Activated CD4-positive, CD25-positive, alpha-beta regulatory T cell (primary cell): ENCODE measurements at places on chromosomes 1 and 21.

DNA sequence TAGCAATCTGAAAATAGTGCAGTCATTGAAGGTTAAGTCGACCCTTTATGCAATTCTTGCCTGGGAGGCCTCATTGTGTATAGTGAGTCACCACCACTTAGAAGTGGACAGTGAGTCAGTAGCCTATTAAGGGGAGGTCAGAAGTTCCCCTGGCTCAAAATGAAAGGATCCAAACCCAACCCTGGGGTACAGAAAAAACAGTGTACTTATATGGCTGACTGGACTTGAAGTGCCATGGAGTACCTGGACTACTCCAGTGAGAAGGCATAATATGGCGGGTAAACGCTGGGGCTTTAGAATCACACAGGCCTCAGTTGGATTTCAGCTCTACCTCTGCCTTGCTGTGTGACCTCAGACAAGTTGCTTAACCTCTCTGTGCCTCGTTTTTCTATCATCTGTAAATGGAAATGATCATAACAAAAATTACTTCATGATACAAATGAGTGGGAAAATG, 2.2 kb upstream of the BCL9 start:
- no peak for DNase-seq

DNA sequence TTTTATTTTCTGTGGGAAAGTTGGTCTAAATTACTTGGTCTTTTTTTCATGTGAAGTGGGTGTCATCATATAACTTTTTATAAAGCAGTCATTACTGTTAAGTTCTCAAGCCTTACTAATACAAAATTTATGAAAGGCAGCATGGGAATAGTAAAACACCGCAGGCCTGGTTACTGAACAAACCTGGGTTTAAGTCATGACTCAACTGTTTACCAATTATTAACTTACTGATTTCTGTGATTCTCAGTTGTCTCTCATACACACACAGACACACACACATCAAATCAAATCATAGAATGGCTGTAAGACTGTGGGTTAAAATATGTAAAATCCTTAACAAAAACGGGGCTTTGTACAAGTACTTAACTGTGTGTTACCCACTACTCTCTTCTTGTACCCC, 14.6 kb downstream of the MAEL start:
- no peak for DNase-seq

- DNase-seq = no peak
These were observed 92.6 kb downstream of the PCBP3 start for GRCh38 chr21:45736042-45736689.

- DNase-seq = no peak
These were observed 9.8 kb downstream of the SH3GLB1 start for GRCh38 chr1:86714159-86714558.

DNA sequence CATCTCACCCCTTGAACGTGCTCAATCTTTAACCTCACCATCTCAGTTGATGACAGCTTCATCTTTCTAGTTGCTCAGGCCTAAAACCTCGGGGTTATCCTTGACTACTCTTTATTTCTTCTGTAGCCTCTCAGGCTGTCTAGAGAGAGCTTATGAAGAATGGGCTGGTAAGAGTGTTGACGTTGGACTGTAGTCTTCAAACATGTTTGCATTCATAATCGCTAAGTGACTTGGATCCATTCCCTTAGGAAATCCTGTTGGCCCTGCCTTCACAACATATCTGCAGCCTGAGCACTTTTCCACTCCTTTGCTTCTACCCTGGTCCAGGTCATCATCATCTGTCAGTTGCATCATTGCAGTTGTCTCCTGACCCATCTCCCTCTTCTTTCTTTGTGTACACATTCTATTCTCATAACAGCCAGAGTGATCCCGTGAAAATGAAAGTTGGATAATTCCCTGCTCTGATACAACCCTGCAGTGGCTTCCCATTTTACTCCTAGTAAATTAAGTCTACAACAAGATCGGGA, 10.5 kb downstream of the UCK2 start:
- no peak for DNase-seq

DNA sequence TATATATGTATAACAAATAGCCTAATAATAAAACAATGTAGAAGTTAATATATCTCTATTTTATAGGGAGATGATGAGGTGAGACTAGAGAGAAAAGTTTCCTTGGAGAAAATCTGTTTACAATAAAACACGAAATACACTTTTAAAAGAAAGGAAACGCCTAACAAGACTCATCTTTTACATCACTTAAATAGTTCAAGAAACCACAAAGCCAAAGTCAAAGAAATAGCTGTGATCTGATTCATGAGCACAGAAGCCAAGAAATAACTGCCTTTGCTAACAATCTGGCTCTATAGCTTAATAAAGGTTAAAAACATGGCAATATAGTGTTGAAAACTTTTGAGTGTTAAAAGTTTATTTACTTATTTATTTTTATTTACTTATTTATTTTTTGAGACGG, 61.5 kb downstream of the TOR3A start:
- DNase-seq = no peak

DNA sequence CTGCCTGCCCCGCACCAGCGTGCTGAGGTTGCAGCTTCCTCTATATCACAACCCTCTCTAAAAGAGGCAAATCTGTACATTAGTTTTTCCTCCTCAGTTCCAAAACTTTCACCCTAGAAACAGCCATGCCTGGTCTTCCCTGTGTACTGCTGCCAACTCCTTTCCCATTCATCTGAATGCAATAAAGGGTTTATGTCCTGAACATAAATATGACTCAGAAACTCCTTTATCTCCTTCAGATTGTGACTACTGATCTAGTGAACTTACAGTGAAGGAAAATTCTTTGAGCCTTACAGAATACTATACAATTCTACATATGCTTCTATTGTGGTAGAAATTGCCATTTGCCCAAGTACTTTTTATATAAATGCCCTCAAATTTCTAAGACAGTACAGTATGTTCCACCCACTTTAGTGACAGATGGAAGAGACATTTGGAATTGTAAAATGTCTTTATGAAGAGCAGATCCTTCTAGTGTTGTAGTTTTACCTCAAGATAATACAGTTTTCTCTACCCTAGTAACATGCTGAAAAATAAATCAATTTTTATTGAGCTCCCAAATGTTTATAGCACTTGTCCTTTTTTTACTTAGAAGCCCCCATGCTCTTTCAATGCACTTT, 345.1 kb upstream of the SNX7 start:
- no peak for DNase-seq

DNA sequence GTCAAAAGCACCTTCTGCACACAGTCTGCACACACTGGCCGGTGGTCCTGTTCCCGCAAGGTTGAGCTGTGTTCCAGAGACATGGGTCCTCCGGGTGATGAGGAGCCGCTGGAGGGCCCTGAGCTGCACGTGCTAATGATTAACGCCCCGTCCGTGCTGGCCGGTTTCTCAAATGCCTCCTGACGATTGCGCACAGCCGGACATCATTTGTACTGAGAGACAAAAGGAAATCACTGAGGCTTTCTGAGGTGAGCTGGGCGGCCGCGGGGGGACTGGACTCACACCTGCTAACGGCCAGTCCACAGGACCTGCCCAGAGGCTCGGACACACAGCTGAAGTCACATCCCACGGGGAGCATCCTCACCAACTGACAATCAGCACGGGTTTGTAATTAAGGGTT, 29.2 kb downstream of the POFUT2 start:
- no peak for DNase-seq

DNA sequence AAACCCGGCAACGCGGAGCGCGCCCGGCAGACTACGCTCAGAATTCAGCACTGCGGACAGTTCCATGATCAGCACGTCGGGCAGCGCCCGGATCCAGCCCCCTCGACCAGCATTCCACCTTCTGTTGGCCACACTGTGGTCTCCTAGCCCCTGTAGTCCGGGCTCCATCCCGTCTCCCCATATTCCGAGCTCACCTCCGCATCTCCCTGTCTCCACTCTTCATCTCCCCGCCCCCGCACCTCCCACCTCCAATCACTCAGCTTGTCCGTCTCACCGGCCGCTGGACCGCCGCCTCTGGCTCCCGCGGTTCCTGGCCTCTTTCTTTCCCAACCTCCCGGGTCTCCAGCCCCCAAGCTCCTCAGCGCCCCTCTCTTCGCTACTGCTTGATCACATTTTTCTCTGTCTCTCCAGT, 500 bp downstream of the EPHA10 start:
- no peak for DNase-seq

DNA sequence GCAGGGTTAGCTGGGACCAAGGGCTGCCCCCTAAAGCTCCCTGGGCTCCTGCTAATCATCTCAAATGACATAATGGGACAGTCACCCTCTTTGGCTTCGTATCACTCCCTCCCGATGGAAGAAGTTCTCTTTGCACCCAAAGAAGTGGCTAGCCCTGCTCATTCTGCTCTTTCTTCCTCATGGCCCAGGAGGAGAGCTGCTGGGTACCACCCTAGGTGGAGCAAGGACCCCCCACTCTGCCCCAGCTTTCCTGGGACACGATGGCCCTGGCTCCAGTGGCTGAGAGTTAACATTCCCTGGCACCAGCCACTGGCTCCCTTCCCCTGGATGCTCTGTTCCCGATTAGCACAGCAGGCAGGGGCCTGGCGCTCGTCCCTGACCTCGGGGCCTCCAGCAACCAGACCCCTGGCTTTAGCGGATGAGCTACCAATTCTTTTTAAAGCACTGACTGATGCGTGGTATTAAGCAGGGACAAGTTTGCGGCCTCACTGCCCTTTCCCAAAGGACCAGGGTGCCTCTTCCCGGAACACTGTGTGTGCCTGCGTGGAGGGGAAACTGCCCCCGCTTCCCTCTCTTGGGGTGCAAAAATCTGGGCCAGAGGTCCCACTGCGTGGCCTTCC, 1.2 kb downstream of the MYOM3 start:
- DNase-seq = no peak

DNA sequence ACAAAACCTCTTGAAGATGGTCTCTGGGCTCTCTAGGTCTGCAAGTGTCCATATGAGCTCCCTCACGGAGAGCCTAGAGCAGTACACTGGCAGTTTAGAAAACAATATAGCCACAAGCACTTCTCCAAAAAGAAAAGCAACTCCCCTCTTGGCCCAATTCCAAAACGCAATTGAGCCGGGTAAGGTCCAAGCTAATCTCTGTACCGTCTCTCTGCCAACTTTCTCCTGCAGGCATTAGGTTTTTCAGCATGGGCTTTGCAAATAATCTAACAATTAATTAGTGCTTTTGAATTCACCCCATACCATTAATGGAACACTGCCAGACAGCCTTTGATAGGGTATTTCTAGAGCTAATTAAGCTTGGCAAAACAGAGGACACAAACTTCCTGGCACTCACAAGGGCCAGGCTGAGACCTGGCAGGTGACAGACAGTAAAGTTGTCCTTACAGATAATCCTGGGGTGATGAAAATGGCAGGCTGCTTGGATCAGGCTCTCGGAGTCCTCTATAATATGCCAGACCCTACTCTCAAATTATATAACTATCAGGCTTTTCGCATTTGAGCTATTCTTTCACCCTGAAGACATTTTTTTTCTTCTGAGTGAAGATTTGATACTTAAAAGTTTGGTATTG, 39.8 kb downstream of the TGFBR3 start:
- DNase-seq = no peak

GRCh38 chr1:10679496-10680220, 116.8 kb downstream of the CASZ1 start:
- DNase-seq = no peak

- DNase-seq = no peak
These were observed 1.7 kb upstream of the HRNR start for GRCh38 chr1:152225678-152226077.

GRCh38 chr1:7745783-7746182, 25.3 kb upstream of the VAMP3 start:
- no peak for DNase-seq

DNA sequence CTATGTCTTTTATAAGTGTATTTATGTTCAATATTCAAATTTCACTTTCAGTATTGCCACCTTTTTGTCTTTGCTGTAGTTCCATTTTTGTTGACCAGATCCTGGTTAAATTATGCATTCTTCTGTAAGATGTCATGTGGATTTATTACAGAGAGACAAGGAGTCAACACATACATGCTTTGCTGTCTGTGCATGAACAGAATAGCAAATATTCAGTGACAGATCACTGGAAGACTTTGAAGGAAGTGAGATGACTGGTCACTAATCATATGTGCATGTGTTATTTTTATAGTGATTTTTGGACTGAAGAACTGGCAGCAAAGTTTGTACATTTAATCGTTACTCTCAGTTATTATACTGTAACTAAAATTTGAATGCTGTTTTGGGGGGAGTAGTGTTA, 117.2 kb downstream of the PLPPR5 start:
- DNase-seq = no peak

DNA sequence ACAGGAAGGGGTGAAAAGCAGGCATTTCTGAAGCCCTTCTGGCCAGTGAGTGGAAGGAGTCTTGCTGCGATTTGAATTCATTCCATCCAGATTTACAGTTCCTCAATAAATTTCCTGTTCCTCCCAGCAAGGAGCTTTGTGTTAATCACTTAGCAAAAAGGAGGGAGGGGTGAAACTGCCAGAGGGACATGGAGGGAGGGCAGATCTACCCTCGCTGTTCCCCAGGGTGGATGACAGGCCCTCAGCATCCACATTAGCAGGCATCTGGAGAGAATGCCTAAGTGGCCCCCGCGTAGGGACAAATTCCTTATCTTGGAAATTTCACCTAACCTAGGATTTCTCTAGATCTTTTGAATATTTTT, 1.2 kb downstream of the ETV3 start:
- no peak for DNase-seq

DNA sequence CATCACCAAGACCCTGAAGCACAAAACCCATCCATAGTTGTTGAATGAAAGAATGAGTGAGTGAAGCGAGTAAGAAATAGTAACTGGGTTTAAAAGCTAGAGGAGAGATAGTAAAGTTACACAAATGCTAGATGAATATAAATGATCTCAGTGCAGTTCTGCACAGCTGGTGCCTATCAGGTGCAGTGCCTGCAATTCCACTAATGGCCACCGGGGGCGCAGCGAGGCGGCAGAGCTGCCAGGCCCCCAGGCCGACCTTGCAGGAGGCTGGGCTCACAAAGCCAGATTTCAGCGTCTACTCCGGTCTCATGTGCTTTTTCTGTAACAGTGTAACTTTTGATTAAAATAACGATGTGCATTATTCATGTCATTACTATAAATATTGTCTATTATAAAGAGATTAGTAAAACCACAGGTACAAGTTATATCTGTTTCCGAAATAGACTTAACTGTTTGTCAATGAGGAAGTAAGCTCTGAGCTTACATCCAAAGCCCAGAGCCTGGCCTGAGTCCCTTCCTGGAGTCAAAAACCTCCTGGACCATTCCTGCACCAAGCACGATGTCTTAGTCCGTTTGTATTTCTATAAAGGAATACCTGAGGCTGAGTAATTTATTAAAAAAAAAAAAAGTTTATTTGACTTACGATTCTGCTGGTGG, 477.6 kb downstream of the NPHP4 start:
- DNase-seq = peak; percentile 49

- DNase-seq = no peak
These were observed 101.3 kb downstream of the GIPC2 start for GRCh38 chr1:78147031-78147430.
